ENCODE measurements at places on chromosomes 11 and 22.

GRCh38 chr22:48097723-48098122 lies 1335.3 kb downstream of the TBC1D22A start:
- DNase-seq, result no peak

DNA sequence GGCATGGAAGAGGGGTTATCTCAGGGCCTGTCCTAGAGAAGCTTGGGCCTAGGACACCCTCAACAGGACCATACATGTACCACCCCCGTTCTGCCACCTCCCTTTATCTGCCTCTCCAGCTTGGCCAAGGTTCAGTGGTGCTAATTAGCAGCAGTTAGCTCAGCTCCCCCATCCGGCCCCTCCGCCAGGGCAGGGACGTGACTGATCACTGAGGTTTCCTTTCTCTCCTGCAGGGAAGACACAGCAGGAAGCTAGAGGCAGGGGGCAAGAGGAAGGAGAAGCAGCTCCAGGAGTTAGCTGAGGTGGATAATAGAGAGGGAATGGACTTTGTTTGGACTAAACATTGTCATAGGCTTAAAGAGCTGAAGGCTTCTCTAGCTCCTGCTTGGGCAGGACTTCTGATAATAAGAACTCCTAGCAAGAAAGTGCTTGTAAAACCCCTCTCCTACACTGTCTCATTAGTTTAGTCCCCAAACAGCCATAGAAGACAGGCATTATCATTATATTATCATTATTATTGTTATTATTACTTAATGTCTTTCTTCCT lies 53.8 kb downstream of the BUD13 start:
- DNase-seq, result no peak

DNA sequence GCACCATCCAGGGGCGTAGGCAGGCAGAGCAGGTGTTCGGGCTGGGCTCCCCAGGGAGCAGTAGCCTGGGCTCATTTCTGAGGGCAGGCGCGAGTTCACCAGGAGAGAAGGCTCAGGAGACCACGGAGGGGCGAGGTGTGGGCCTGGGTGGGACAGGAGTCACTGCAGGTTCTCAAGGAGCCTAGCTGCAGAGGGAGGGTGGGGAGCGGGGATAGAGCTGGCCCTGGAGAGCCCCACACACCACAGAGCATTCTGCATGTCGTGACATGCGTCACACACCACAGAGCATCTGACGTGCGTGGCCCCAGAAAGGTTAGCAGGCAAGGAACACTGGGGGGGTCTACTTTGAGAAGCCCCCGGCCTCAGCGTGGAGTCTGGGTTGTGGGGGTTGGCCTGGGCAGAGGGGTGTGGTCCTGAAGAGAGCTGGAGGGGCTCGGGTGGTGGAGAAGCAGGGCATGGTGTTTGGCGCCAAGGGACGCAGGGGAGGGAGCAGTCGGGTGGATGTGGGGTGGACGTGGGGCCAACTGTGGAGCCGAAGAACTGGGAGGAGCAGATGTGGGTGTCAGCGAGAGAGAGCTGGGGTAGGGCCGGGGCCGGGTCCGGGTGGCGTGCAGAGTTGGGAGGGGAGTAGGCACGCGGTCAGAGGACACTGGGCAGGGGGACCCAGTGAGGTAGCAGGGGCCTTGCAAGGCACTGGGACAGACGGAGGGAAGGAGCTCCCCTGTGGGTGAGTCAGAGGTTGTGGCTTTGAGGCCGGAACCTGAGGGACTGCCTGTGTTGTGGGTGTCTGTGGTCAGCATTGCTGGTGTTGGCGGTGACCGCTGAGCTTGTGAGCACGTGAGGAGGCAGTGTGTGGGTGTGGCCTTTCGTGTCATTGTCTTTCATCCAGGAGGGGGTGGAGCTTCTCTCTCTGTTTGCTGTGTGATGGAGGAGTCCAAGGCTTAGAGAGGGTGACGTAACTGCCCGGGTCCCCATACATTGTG lies 25.5 kb downstream of the CTTN start:
- DNase-seq, result no peak

GRCh38 chr11:13889552-13890249 lies 72.8 kb upstream of the SPON1 start:
- no peak for DNase-seq

- DNase-seq, result no peak
Observed at GRCh38 chr11:91871791-91872190, 352.8 kb upstream of the FAT3 start.

DNA sequence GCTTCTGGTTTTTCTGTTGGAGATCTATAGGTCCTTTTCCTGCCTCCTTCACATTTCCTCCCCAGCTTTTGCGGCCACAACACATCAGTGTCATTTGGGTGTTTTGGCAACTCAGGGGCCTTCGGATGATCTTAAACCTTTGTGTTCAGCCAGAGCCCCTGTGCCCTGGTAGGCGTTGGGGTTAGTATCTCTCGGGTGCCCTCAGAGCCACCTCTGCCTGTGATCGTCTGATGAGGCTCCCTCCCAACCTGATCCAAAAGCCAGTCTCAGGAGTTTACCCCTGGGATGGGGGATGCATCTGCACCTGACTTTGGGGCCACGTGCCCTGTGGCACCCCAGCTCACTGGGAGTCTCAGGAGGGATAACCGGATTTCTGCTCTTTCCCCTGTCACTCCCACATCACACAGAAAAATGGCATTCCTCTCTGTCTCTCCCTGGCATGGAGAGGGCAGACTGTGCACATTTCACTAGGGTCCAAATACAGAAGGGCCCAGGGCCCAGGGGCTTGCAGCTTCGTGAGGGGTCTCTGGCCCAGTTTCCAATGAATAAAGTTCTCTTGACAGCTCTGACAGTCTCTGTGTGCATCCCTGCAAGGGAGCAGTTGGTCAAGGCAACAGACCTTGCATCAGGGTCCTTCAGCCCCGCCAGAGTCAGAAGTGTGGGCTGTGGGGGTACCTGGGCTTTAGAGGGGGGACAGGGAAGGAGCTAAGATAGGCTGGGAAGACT lies 2.6 kb downstream of the RNF26 start:
- no peak for DNase-seq

GRCh38 chr11:71452199-71453036 lies 585 bp upstream of the NADSYN1 start:
- peak; percentile 19 for DNase-seq

DNA sequence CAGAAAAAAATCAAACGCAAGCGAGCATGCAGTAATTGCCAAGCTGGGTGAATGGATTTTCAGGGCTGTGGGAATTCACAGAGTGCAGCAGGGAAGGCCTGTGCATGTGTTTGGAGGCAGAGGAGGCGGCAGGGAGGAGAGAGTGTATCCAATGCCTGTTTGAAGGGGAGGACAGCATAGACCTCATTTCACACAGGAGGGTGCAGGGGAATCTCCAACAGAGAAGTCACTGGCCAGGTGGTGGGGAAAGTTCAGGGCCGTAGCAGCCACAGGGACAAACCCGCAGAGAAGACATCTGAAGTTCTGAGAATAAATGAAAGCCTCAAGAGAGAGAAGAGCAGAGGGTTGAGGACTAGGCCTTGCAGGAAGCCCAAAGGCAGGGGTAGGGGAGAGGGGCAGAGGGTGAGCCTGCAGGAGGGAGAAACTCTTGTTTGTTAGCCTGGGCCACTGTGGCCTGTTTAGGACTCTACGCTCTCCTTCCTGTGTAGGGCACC lies 19.2 kb upstream of the KDM2A start:
- no peak for DNase-seq

- DNase-seq, result no peak
Observed at GRCh38 chr11:25357133-25357532, 860.3 kb downstream of the LUZP2 start.

GRCh38 chr11:79362206-79362757 lies 78.5 kb downstream of the TENM4 start:
- no peak for DNase-seq

DNA sequence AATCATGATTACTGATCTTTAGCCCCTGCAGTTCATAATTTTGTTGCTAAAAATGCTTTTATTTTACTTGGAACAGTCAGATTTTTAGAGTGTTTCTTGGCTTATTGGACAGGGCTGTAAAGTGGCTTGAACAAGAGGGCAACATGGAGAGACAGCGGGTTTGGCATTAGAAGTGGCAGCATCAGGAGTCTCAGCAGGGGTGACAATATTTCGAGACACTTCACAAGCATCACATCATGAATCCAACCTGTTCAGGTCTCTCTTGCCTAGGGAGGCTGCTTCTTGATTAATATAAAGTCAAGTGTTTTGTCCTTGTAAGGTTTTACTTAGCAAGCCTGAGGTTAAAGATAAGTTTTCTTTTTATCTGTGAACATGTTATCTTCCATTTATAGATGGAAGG lies 2249.5 kb downstream of the LRRC4C start:
- no peak for DNase-seq

- DNase-seq, result no peak
Observed at GRCh38 chr11:61133145-61133544, 28.1 kb downstream of the VPS37C start.

- no peak for DNase-seq
Observed at GRCh38 chr22:19992481-19992911, 24.1 kb downstream of the ARVCF start.

GRCh38 chr22:27133019-27133431 lies 475.6 kb downstream of the MIAT start:
- no peak for DNase-seq

DNA sequence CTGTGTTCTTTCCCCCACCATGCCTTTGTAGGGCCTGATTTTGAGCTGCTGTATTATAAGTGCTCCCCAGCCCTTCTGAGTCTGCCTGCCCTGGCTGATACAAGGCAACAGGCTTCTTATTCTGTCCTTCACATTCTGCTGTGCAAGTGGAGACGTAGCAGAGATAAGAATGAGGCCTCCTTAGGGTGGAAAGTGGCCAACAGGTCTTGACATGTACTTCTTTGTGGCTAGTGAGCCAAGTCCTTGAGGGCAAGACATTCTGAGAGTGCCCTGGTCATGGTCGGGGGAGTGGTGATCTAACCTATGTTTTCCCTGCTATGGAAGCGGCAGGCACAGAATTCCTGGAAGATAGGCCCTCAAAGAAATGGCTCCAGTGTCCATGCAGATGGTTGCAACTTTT lies 235.7 kb upstream of the CADM1 start:
- no peak for DNase-seq

GRCh38 chr11:131763193-131763890 lies 392.9 kb downstream of the NTM start:
- DNase-seq, result no peak

Data from anterior cingulate cortex (tissue), 58 donors.